Activated CD8-positive, alpha-beta memory T cell treated with anti-CD3 and anti-CD28 coated beads for 48 hours (primary cell): ENCODE measurements at places on chromosomes 3 and 15.

GRCh38 chr3:85364296-85364909, 405.6 kb downstream of the CADM2 start:
- DNase-seq, result no peak

DNA sequence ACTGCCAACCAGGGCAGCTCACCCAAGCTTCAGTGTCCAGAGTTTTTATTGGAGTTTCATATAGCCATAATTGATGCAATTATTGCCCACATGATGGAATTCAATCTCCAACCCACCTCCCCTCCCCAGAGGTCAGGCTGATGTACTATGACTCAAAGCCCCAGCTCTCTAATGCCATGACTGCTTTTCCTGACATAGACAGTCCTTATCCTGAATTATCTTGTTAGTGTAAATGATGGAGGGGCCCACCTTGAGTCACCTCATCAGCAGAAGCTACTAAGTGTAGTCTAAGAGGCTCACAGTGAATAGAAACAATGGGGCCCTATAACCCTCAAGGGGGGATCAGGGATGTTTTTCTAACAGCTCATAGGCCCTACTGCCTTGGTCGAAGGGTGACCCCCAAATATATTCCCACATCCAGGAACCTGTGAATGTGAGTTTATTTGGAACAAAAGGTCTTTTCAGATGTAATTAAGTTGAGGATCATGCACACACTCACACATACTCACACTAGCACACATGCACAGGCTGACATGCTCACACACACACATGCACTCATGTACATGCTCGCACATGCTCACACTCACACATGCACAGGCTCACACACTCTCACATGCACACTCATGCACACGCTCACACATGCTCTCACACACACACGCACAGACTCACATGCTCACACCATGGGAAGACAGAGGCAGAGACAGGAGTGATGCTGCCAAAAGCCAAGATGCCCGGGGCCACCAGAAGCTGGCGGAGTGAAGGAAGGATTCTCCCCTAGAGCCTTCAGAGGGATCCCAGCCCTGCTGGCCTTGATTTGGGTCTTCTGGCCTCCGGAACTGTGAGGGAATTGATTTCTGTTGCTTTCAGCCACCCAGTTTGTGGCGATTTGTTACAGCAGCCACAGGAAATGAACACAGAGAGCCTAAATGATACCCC, 131.2 kb upstream of the SMAD3 start:
- no peak for DNase-seq

GRCh38 chr3:53354945-53355498, 7.7 kb upstream of the DCP1A start:
- no peak for DNase-seq

DNA sequence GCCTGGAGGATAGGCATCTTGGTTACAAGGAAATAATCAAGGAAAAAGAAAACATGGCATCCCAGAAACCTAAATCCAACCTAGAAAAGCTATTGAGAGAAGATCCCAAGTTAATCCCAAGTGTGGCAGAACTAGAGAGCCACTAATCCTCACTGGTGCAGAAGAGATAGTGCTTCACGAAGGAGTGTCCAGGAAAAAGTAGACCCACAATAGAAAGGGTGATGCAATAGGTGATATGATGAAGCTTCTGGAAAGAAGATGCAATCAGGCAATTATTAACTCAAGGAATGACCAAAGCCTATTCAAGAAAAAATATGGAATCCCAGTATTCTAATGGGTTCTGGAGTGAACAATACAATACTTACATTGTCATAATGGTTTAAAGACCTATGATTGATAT, 95.2 kb downstream of the AQP9 start:
- no peak for DNase-seq

- no peak for DNase-seq
Observed at GRCh38 chr3:43214616-43215015, 71.7 kb upstream of the SNRK start.

DNA sequence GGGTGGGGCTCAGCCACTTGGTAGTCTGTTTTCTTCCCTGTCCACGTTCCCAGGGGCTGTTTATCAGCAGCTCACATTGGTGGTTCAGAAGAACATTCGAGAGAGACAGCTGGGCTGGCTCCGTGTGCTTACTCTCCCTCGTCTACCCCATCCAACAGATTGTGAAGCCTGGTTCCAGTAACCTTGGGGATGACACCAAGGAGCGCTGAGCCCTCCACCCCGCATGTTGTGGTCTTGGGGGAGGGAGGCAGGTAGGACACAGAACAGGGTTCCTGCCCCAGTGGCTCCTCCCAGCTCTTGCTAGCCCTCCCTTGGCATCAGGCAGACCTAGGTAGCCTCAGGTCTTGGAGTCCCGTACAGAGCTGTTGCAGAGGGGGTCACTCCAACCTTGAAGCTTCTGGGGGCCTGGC, 33.1 kb downstream of the KLF13 start:
- no peak for DNase-seq

- no peak for DNase-seq
Observed at GRCh38 chr3:42118762-42119361, 27.7 kb downstream of the TRAK1 start.

GRCh38 chr3:50620820-50621219, 3.9 kb downstream of the MAPKAPK3 start:
- DNase-seq, result no peak

DNA sequence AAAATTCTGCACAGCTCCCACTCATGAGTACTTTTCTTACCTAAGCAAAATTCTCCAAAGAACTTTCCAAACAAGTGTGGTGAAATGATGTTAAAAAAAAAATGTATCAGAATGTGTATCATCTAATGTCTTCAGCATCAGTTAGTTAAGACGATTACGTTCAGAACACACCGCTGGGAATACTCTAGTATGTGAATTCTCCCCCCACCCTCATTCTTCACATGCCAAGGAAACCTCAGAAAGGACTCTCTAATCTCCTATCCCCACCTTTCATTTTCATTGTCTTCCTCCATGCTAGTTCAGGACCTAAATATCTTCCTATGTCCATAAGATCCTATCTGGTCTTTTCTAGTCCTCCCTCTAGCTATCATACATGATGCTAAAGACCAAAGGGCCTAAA, 457.4 kb downstream of the SHQ1 start:
- no peak for DNase-seq

GRCh38 chr15:51079226-51079625, 15.5 kb downstream of the TNFAIP8L3 start:
- no peak for DNase-seq

GRCh38 chr3:23438657-23439056, 235.5 kb downstream of the UBE2E2 start:
- DNase-seq, result no peak

DNA sequence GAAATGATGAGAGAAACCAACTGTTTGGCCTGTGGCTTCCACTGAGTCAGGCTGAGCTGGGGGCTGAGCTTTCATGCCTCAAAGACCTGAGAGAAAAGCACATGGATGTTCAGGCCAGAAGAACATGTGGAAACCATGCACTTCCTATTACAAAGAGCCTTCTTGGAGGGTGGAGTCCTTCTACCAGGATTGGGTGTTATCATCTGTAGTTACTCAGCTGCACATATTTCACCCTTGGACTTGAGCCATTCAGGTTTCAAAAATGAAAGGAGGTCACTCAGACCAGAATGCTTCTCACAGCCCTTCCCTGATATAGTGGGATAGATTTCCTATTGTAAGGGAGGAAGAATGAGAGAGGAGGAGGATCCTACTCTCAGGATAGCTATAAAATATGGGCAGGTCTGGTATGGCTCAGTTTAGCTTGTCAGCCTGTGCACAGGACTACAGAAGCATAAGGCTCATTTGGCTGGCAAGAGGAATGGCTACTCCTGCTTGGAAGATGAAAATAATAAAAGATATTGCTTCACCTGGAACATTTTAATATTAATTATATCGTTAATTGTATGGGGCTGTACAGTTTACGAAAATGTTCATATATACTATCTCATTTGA, 173.6 kb upstream of the TMC3 start:
- no peak for DNase-seq

- no peak for DNase-seq
Observed at GRCh38 chr3:94811836-94812235, 749.0 kb downstream of the NSUN3 start.

- no peak for DNase-seq
Observed at GRCh38 chr15:69568173-69569009, 115.8 kb downstream of the RPLP1 start.

DNA sequence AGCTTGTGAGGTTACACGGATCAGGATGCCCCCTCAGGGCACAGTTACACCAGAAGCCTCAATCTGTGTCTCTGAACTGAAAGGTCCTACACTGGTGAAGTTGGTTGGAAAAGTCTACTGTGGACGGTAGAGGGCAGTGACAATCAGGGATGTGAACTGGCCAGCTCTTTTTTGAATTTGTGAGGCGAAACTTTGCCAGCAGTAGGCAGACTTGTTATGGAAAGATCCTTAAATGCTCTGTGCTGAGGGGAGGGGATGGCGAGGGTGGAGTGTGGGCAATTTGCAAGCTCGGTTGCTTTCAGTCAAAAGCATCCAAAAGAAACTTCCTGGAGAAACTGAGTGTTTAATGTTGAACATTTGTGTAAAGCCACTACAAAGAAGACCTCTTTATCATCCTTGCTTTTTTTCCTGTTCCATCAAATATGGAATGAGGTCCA, 127.4 kb upstream of the ABHD17C start:
- DNase-seq, result no peak

- no peak for DNase-seq
Observed at GRCh38 chr3:150268426-150269391, 139.4 kb upstream of the TSC22D2 start.
